ENCODE measurements at places on chromosomes 13 and 19. TPM values are rescaled to one million over a fixed set of nuclear protein-coding genes. Genes with fewer than 3 reads are reported as not detected.

DNA sequence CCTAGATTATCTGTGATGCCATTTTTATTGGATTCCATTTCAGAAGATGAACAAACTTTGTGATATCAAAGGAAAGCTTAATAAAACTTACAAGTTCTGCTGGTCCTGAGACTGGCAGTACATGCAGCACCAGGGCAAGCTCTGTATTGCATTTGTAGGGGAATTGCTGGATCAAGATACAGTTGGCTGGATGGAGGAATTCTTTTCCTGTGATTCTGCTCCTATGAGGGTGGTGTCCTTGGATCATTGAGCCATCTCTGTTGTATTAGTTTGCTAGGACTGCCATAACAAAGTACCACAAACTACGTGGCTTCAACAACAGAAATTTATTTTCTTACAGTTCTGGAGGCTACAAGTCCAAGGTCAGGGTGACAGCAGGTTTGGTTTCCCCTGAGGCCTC is 33.9 kb upstream of the CSNK1A1L start:
- DNase-seq, result no peak

DNA sequence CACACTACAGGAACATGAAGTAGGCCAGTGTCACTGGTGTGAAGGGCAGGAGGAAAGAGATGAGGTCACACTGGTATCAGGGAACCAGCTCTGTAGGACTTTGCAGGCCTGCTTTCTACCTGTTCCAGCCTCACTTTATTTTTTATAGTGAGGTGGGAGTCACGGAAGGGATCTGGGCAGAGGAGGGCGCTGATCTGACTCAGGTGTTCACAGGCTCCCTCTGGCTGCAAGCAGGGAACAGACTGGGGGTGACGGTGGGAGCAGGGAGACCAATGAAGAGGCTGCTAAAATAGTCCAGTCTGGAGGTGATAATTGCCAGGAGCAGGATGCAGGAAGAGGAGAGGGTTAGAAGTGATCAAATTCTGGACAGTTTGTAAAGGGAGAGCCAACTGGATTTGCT is 2.8 kb downstream of the THAP8 start:
- DNase-seq, result no peak

DNA sequence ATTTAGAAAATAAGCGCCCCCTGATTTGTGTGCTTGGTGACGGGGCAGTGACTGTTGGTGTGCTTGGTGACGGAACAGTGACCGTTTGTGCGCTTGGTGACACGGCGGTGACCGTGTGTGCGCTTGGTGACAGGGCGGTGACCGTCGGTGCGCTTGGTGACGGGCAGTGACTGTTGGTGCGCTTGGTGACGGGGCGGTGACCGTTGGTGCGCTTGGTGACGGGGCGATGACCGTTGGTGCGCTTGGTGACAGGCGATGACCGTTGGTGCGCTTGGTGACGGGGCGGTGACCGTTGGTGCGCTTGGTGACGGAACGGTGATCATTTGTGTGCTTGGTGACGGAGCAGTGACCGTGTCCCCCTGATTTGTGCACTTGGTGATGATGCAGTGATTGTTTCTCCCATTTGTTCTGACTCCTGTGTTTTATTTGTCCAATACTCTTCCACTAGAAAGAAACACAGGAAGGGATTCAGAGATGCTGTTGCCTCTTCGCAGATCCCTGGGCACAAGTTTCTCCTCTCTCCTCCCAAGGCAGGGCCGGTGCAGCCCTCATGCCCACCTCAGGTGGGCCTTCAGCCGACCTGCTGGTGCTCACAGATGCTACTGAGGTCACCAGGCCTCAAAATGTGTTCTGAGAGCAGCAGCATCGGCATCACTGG is 128.3 kb downstream of the ATP11A start:
- no peak for DNase-seq

PIBF1 gene
- not detected for polyA plus RNA-seq

LENG9 gene
- 1.4 TPM for polyA plus RNA-seq

Measured in muscle of arm (tissue), 14 donors.